Activated CD8-positive, alpha-beta T cell treated with anti-CD3 and anti-CD28 coated beads, Interleukin-2, amount 10 ng/mL, durations not matched to agents 7 days and 5 days (primary cell): ENCODE measurements at places on chromosomes 3 and 15. TPM values are rescaled to one million over a fixed set of nuclear protein-coding genes. Genes with fewer than 3 reads are reported as not detected.

DNA sequence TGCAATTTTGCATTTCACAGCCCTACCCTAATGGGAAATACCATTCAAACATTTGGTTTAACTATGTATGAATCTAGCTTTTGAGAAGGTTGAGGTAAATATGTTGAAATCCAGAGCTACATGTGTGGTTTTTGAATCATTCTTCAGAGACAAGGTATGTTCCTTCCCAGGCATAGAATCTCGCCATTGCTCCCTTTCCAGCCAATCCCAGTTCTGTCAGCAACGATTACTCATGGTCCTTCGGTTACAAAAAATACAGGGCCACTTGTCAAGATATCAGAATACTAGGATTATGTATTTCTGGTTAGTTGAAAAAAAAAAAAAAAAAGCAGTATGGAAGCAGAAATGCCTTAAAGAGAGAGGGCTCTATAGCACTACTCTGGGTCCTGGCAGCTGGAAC is 182.4 kb downstream of the RBMS3 start:
- DNase-seq: no peak

- peak; percentile 82 for DNase-seq
Observed at GRCh38 chr15:40104865-40105516, 3.7 kb downstream of the BMF start.

DNA sequence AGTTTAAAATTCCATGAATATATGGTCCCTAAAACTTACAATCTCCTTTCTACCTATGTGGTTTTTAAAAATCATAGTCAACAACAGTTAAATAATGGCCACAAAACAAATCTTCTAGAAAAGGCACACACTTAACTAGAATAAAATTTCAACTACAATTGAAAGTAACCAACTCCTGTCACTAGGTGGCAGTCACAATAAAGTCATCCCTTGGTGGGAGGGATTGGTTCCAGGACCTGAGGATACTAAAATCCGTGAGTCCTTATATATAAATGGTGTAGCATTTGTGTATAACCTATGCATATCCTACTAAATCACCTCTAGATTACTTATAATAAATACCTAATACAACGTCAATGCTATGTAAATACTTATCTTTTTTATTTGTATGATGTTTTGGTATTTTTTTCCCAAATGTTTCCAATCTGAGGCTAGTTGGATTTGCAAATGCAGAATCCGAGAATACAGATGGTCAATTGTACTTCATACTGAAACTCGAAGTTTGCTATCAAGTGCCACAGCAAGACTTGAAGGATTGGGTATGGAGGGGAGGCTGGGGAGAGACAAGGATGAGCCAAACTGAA is 172.6 kb downstream of the FMN1 start:
- peak; percentile 23 for DNase-seq

- no peak for DNase-seq
Observed at GRCh38 chr3:43523454-43524053, 98.3 kb downstream of the ANO10 start.

MME gene
- not detected for total RNA-seq

NPAP1 gene
- not detected for total RNA-seq

SCG3 gene
- not detected for total RNA-seq

GOLGA8T gene
- total RNA-seq: 1.3 TPM

ITIH1 gene
- not detected for total RNA-seq
